Ureter (tissue), 1 donor: ENCODE measurements at places on chromosomes 4 and X. TPM values are rescaled to one million over a fixed set of nuclear protein-coding genes. Genes with fewer than 3 reads are reported as not detected.
A peak's percentile ranks its signal among the peaks of the same experiment; 100 is the strongest.

Gene PCDH7
- total RNA-seq: 18.4 TPM

DNA sequence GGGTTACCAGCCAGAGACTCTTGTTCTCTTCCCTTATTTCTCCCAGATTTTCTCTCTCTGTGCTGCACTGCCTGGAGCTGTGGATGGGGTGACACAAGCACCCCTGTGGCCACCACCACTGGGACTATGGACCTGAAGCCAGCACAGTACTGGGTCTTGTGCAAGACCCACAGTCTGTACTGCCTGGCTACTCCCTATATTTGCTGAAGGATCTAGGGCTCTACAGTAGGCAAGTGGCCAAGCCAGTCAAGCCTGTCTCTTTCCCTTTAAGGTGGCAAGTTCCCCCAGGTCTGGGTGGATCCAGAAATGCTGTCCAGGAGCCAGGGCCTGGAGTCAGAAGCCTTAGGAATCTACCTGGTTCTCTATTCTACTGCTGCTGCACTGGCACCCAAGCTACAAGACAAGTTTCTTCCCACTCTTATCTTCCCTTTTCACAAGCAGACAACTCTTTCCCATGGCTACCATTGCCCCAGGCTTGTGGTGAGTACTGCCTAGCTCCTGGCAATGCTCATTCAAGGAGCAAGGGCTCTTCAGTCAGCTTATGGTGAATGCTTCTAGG is 28.4 kb upstream of the CT47A1 start:
- DNase-seq: no peak

Gene TRIM75
- not detected for total RNA-seq

GRCh38 chrX:45714866-45715265 is 514.2 kb upstream of the DIPK2B start:
- DNase-seq: no peak

DNA sequence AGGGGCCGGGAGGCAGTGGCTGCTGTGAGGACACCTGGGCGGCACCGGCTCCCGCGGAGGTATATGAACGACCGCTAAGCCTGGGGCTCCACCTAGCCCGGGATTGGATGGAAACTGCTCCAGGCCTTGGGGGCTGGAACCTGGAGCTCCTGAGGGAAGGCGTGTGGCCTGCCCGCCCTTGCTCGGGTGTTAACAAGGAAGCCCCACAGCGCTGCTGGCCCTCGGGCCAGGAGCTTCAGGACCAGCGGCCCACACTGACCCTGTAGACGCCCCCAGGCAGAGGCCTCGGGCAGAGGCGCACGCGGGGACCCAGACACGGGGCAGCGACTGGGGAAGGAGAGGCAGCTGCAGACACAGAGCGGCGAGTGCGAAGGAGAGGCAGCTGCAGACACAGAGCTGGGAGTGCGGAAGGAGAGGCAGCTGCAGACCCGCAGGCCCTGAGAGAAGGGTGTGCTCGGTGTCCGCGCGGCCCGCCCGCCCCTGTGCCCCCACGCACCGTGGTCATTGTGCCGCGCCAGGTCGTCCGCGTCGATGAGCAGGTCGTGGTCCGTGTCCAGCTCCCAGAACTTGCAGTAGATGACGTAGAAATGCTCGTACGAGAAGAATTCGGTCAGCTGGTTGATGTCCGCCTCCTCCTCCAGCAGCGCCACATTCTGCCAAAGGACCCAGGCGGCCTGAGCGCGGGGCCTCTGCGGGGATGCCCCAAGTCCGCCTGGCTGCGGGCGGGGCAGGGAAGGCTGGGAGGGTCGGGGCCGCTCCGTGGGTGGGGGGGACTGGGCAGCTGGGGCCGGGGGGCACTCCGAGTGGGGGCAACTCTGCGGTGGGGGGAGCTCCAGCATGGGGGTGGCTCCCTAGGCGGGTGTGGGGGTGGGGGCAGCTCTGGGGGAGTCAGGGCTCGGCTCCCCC is 26.7 kb upstream of the GTPBP6 start:
- no peak for DNase-seq

DNA sequence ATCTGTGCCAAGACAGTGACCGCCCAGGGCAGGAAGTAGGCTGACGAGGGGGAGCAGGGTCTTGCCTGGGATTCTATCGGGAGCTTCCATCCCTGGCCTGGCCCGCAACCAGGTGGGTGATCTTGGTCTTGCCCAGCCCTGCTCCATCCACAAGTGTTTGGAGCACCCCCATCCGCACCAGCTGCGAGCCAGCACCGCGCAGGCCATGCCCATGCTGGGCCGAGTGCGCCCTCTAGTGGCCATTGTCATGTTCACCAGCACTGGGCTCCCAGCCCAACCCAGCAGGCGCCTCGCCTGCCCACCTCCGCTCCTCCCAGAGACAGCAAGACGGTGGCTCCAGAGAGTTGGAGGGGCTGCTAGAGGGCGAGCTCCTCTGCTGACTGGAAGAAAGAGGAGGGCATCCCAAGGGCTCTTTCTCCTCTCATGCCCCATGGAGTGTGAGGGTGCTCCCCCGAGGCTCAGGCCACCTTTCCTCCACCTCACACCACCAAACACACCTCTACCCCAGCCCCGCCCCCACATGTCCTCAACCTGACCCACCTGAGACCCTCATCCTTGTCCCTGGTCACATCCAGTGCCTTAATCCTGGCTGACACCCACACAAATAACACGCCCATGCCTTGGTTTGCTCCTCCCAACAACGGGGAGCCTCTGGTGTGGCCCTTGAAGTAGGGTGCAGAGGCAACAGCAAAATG is 9.8 kb upstream of the ATP2B3 start:
- peak; percentile 82 for DNase-seq

Gene NRK
- total RNA-seq: 2.2 TPM

GRCh38 chr4:53573696-53574095 is 17.6 kb downstream of the LNX1 start:
- DNase-seq: no peak

- no peak for DNase-seq
These were observed 9.8 kb downstream of the FGFR3 start for GRCh38 chr4:1802720-1803522.
